ENCODE measurements at places on chromosomes 13 and 19.

DNA sequence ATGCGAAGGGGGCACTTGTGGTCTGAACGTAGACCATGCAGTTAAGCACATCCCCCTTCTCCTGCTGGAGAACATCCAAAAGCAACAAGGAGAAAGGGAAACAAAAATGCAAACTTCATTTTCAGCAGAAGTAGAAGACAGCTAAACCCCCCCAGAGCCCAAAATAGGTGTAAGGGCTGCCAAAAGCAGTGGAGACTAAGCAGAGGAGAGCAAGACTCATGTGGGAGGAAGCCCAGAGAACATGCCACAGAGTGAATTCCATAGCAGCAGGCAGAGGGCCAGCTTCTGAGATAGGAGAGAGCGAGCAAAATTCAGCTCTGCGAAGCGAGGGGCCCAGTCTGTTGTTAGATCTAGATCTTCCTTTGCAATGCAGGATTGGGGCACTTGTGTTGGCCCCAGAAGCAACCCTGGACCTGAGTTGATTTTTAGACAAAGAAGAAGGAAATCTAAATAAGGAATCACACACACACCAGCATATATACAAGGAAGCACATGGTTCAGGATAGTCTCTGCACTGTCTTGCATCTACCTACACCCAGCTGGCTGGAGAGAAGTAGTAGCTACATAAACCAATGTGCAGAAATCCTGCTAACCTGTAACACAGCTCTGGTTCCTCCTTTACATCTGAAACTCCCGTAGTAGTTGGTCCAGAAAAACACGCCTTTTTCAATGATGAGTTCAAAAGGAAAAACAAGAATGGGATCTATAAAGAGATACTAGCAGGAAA, 199.6 kb downstream of the SPRY2 start:
- no peak for DNase-seq

DNA sequence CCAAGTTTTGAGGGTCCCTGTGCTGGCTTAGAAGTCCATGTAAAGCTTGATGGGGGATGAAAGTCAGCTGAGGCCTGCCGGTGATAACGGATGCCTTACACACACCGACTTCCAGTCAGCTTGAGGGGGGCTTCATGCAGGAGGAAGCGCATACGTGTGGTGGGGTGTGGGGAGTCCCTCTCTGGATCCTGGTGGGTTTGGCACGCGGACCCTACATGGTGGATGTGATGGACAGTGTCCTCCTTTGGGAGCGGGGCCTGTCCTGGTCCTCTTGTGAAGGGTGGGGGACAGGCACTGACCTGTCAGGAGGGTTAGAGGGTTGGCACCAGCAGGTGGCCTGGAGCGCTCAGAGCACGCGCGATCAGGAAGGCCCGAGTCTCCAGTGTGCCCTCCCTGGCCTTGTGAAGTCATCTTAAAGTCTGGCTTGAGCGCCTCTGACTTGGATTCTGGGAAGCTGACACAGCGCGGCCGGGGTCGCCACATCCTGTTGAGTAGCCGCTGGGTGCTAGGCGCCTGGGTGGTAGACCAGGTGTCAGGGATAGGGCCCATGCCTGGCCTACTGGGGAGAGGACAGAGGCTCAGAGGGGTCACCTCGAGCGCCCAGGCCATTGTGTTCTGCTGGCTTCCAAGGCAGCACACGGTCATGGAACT, 2.9 kb downstream of the DAZAP1 start:
- no peak for DNase-seq

DNA sequence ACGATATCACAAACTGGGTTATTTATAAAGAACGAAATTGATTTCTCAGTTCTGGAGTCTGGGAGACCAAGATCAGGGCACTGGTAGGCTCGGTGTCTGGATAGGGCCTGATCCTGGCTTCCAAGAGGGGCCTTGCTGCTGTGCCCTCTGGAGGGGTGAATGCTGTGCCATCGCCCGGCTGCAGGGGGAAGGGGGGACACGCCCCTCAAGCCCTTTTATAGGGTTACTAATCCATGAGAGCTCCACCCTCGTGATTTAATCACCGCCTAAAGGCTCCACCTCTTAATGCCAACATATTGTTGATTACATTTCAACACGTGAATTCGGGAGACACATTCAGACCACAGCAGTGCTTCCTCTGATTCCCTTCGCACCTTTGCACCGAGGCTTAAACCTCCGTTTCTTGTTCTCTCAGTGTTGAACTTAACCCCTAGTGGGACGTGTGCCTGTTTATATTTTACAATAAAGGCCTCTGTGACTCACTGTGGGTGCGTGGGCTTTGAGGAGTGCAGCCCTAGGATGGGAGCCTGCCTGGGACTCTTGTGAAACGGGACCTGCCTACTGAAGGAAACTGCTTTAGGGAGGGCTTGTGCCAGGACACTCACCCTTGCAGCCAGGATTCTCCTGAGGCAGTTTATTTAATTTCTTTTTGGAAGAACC, 52.4 kb upstream of the SPATA13 start:
- no peak for DNase-seq

DNA sequence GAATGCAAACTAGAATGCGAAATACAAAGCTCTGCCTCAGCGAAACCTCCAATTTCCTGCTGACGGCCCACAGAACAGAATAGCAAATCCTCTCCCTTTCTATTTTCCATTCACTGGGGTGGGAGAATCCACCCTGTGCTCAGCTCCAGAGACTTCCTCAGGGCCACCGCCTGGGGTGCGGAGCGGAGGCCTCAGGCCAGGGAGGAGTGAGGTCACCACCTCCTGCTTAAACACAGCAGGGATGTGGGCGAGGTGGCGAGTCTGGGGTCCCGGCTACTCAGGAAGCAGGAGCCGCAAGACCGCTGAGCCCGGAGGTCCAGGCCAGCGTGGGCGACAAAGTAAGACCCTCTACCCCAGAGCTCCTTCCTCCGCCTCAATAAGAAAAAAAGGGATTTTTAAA, 666 bp upstream of the ZNF320 start:
- no peak for DNase-seq

- no peak for DNase-seq
Measured at GRCh38 chr13:49532593-49532992, 36.8 kb downstream of the PHF11 start.

DNA sequence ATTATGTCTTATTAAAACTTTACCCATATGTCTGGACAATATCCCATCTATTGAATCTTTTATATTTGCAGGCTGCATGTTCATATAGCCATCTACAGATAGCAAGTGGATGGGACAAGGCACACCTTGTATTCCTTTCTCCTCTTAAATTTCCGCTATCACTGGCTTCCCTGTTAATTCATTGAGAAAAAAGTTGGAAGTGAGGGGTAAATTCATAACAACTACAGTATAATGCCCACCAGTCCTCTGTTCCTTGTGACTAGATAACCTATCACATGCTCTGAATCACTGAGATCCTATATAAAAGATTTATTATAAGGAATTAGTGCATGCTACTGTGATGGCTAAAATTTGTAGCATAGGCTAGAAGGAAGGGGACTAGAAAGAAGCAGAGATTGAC, 1005.8 kb upstream of the ATXN8OS start:
- DNase-seq = no peak

DNA sequence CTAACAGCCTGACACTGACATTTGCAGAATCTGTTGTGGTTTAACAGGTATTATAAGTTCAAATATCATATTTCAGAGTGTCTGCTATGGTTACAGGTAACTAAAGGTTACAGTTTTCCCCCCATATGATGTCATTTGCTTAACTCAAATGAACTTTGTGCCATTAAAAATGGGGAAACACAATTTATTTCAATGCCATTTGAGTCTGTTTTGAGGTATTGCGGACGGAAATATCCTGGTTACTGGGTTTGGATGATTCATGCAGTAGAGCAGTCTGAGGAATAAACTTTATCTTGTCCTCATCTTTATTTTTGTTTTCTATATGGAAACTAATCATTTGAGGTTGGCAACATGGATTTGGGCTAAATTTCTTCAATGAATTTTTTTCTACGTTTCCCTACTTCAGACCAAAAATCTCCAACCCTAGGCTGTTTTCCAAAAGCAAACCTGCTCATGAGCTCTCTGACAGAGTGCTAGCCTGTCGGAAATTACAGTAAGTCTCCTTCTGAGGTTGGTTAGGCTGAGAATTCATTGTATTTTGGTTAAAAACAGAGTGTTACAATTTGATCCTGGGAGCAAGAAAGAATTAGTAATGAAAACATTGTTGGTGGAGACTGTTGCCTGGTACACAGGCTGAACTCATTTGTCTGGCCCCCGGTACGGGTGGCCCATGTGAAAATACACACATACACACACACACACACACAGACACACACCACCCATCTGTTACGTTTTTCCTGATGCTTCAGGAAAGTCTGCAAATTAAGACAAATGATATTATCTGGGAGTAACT, 66.1 kb downstream of the AKAP11 start:
- no peak for DNase-seq

GRCh38 chr13:104843401-104843800, 1692.1 kb downstream of the EFNB2 start:
- no peak for DNase-seq
